ENCODE measurements at places on chromosomes 1 and 21. TPM values are rescaled to one million over a fixed set of nuclear protein-coding genes. Genes with fewer than 3 reads are reported as not detected.

DNA sequence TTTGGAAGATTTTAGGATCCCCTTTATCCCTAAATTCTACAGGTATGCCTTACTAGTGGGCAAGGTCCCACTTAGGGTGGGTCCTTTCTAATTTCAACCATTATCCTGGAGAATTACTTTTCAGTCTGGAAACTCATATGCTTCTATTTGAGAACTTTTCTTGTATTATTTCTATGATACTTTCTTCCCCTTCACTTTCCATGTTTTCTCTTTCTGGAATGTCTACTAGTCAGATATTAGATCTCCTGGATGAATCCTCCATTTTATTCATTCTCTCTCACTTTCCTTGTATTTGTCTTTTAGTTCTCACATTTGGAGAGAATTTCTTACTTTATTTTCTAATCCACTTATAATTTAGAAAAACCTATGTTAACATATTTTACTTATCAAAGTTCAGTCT is 83.9 kb upstream of the SIPA1L2 start:
- no peak for DNase-seq
- no peaks in the 10 kb centered on the region for H3K36me3 ChIP-seq
- no peak overlapping the region for H3K27ac ChIP-seq

DNA sequence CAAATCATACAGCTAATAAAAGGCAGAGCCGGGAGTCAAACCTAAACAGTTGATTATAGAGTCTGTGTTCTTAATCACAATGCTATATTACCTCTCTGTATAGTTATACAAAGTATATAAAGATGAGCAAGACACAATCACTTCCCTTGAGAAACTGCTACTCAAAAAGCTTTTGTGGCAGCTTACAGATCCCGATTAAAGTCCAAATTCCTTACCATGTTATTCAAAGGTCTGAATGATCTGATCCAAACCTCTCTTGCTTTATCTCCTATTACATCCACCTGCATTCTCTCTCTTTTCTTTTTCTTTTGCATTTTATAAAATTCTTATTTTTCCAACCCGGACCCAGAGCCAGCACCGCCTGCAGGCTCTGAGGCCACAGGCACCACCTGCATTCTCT is 57.0 kb upstream of the MUTYH start:
- H3K27ac ChIP-seq = no peak overlapping the region
- H3K4me3 ChIP-seq = no peak overlapping the region
- no peaks in the 10 kb centered on the region for H3K4me1 ChIP-seq
- H3K36me3 ChIP-seq = no peaks in the 10 kb centered on the region
- H3K27me3 ChIP-seq = no peaks in the 10 kb centered on the region

DNA sequence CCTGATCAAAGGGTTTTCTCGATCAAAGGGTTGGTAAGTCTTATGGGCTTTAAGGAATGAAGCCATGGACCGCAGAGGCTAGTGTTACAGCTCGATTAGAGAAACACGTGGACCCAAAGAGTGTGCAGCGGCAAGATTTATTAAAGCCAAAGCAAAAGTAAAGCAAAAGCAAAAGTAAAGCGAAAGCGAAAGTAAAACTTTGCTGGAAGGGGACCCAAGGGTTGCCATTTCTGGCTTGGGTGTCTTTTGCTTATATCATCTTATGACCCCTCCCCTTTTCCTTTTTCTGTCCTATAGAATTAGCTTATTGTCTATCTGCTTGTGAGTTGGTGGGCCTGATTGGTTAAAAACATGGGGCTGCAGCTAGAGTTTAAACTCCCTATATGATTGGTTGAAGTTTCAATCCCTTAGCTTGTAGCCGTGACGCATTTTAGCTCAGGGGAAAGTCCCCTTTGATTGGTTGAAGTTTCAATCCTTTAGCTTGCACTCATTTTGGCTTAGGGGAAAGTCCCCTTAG is 957.0 kb downstream of the AMY1C start:
- no peak overlapping the region for H3K4me3 ChIP-seq
- no peaks in the 10 kb centered on the region for H3K36me3 ChIP-seq
- no peaks in the 10 kb centered on the region for H3K4me1 ChIP-seq

- no peak overlapping the region for H3K27ac ChIP-seq
- no peaks in the 10 kb centered on the region for H3K27me3 ChIP-seq
- no peaks in the 10 kb centered on the region for H3K36me3 ChIP-seq
Observed at GRCh38 chr1:67767103-67767782, 66.0 kb downstream of the GNG12 start.

DNA sequence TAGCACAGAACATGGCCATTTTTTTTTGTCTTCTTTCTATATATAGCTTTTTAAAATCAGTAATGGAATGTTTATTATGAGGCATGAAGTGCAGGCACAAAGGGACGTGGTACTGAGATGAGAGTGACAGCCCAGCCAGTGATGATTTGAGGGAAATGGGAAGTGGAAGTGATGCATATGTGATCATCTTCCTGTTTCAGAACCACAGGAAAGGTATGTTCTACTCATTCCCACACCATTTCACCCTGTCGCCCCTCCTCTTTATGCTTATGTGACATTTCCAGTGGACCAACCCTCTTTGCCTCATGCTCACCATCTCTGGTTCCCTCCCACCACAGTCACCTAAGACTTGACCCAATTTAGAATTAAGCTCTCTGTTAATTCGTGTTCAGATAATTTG is 24.3 kb downstream of the PTGS2 start:
- H3K27me3 ChIP-seq = peaks cover 1% of the 10 kb centered on the region
- no peaks in the 10 kb centered on the region for H3K4me1 ChIP-seq
- no peak overlapping the region for H3K27ac ChIP-seq
- DNase-seq = no peak
- H3K4me3 ChIP-seq = no peak overlapping the region

- no peak for DNase-seq
- no peak overlapping the region for H3K27ac ChIP-seq
- H3K36me3 ChIP-seq = no peaks in the 10 kb centered on the region
- H3K4me3 ChIP-seq = no peak overlapping the region
- no peaks in the 10 kb centered on the region for H3K27me3 ChIP-seq
Observed at GRCh38 chr1:186605762-186606350, 74.4 kb downstream of the PTGS2 start.

- H3K27me3 ChIP-seq = no peaks in the 10 kb centered on the region
- no peaks in the 10 kb centered on the region for H3K36me3 ChIP-seq
- H3K4me1 ChIP-seq = peaks cover 16% of the 10 kb centered on the region
- DNase-seq = no peak
- H3K4me3 ChIP-seq = no peak overlapping the region
Observed at GRCh38 chr1:223835754-223836153, 10.0 kb downstream of the TP53BP2 start.

DNA sequence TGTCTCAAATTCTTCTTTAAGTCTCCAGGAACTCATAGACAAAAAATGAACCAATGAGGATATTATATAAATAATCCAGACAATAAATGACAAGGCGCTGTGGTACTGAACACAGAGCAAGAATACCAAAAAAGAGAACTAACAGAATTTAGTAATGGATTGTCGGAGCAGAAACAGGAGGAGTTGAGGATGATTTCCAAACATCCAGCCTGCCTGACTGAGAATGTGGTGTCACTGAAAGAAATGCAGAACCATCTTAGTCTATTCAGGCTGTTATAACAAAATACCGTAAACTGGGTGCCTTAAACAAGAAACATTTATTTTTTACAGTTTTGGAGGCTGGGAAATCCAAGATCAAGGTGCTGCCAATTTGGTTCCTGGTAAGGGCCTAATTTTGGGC is 79.7 kb downstream of the RGS2 start:
- no peak overlapping the region for H3K27ac ChIP-seq
- no peak for DNase-seq
- H3K27me3 ChIP-seq = no peaks in the 10 kb centered on the region
- no peak overlapping the region for H3K4me3 ChIP-seq
- no peaks in the 10 kb centered on the region for H3K4me1 ChIP-seq

DNA sequence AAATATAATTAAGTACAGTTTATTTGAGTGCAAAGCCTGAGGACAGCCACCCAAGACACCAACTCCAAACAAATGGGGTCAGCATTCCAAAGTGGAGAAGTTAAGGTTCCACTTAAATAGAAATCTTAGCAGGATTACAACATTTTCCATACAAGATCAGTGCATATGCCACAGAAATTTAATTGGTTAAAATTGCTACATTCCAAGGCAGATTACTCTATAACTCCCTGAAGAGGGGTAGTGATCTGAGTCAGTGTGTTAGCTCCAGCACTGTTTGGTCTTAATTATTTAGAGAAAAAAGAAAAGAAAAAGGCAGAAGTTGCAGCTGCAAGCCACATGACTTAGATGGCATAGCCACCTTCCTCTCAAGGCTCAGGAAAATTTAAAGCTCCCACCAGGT is 297.5 kb downstream of the HHIPL2 start:
- no peak overlapping the region for H3K27ac ChIP-seq
- H3K27me3 ChIP-seq = no peaks in the 10 kb centered on the region
- no peaks in the 10 kb centered on the region for H3K36me3 ChIP-seq
- no peak for DNase-seq

DNA sequence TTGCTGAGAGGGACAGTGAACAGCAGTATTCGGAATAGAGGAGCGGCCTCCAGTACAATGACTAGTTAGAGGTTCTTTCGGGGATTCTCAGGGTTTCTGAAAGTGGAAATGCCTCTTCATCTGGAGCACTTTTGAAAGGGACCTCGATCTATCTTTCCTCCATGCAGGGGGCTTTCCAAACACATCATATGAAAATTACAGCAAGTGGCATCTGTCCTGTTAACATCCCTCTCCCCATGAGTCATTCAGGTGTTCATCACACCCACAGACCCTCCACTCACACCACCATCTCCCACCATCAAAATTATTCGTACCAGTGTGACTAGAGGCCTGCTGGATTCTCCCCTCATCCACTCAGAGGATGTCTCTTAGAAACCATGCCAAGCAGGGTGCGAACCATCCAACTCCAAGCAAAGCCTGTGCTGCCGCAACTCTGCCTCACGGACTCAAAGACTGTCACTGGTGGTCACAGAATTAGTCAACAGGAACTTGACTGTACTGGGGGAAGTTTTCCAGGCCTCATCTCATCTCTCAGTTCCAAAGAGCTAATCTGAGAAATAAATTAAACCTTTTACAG is 211.1 kb downstream of the MRPL39 start:
- no peaks in the 10 kb centered on the region for H3K4me1 ChIP-seq
- no peak overlapping the region for H3K27ac ChIP-seq
- no peaks in the 10 kb centered on the region for H3K36me3 ChIP-seq
- DNase-seq = no peak
- no peak overlapping the region for H3K4me3 ChIP-seq

- no peak for DNase-seq
- no peak overlapping the region for H3K4me3 ChIP-seq
- H3K36me3 ChIP-seq = no peaks in the 10 kb centered on the region
- H3K27ac ChIP-seq = no peak overlapping the region
- no peaks in the 10 kb centered on the region for H3K4me1 ChIP-seq
Observed at GRCh38 chr1:199302554-199302953, 663.7 kb downstream of the PTPRC start.

- no peak overlapping the region for H3K4me3 ChIP-seq
- no peak overlapping the region for H3K27ac ChIP-seq
- no peaks in the 10 kb centered on the region for H3K27me3 ChIP-seq
- H3K36me3 ChIP-seq = no peaks in the 10 kb centered on the region
- DNase-seq = peak; percentile 64
Observed at GRCh38 chr21:41678016-41678923, 88.6 kb downstream of the RIPK4 start.

GRCh38 chr1:175000697-175001187 is 995 bp downstream of the CACYBP start:
- no peak for DNase-seq
- H3K27ac ChIP-seq = no peak overlapping the region
- H3K4me3 ChIP-seq = peak overlapping the region; percentile 46
- no peaks in the 10 kb centered on the region for H3K36me3 ChIP-seq

DNA sequence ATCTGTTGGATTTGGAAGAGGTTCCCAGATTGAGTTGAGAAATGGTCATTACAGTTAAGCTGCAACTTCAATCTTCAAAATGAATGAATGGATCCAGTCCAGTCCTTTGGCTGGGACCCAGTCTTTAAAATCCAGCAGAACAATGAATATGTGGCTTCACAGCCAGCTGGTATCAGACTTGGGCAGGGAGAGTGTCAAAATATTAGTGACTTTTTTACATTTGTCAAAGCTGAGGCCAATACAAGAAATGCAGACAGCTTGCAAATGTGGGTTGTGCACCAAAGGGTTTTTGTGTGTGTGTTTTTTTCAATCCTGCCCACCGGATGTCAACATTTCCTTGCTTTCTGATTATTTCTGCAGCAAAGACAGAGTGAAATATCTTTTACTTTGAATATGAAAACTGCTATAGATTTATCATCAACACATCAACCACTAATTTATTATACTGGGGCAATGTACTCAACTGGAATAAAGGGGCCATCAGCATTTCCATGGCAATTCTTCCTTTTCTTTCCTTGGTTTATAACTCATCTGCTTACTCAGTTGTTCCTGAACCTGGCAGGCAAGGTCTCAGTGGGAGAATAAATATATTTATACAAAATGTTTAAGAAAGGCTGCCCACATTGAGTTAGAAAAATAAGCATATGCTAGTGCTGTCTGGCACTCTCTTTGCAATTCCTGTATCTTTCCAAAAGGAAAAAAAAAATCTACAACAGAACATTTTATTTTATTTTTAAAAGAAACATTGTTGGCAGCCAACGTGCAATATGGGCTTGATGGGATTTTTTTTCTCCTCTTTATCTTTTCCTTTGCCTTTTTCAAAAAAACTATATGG is 491.6 kb upstream of the C1orf87 start:
- DNase-seq = no peak
- no peaks in the 10 kb centered on the region for H3K27me3 ChIP-seq
- H3K4me3 ChIP-seq = no peak overlapping the region
- H3K36me3 ChIP-seq = no peaks in the 10 kb centered on the region
- H3K4me1 ChIP-seq = peaks cover 3% of the 10 kb centered on the region
- no peak overlapping the region for H3K27ac ChIP-seq

- no peaks in the 10 kb centered on the region for H3K36me3 ChIP-seq
- no peak for DNase-seq
- H3K27me3 ChIP-seq = no peaks in the 10 kb centered on the region
- H3K4me3 ChIP-seq = no peak overlapping the region
Observed at GRCh38 chr1:93350322-93350721, 4.6 kb downstream of the DR1 start.

DNA sequence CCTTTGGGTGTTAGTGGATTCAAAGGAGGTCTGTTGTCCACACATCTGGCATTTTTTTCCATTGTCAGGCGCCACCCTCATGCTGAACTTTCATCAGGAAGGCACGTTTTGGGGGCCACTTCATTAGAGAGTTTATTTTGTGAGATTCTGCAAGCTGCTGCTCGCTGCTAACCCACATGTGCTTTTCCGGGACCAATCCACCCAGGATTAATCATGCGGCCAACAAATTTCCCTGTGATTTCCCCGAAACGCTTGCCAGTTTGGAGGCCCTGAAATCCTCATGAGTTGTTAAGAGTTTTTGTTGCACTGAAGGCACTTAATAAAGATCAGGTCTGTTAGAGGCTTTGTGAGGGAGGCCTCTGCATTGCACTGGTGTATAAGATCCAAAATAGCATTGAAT is 2.4 kb downstream of the PDPN start:
- peak; percentile 11 for DNase-seq
- H3K4me3 ChIP-seq = no peak overlapping the region
- H3K36me3 ChIP-seq = no peaks in the 10 kb centered on the region
- no peaks in the 10 kb centered on the region for H3K4me1 ChIP-seq

Gene BACE2
- 80.4 TPM for total RNA-seq

Gene PAPPA2
- 4.3 TPM for total RNA-seq

Gene OR4F16
- 0.45 TPM for total RNA-seq

Gene TP73
- total RNA-seq = 0.18 TPM

Gene PSMD4
- total RNA-seq = 118 TPM

Gene ESRRG
- not detected for total RNA-seq

Gene SPATA21
- not detected for total RNA-seq

Data from aorta (tissue), 5 donors.